ENCODE measurements at places on chromosomes 11 and 22. TPM values are rescaled to one million over a fixed set of nuclear protein-coding genes. Genes with fewer than 3 reads are reported as not detected.

Gene NCF4
- 6.8 TPM for total RNA-seq

Gene CLMP
- 8.9 TPM for total RNA-seq

Gene RNF141
- 20.4 TPM for total RNA-seq

Gene TLCD5
- 5.2 TPM for total RNA-seq

Gene CCDC116
- total RNA-seq, result not detected

Gene OR5M11
- total RNA-seq, result not detected
